ENCODE measurements at places on chromosomes 4 and X. TPM values are rescaled to one million over a fixed set of nuclear protein-coding genes. Genes with fewer than 3 reads are reported as not detected.

The LAP3 gene
- total RNA-seq, result 159 TPM

The SULT1B1 gene
- total RNA-seq, result 59.4 TPM

The MAGED1 gene
- 83.2 TPM for total RNA-seq

The ITIH6 gene
- not detected for total RNA-seq

The FGG gene
- total RNA-seq, result not detected

The DLG3 gene
- total RNA-seq, result 2.9 TPM

The FHDC1 gene
- total RNA-seq, result under 0.01 TPM

The PPID gene
- total RNA-seq, result 27.9 TPM

The PCYT1B gene
- total RNA-seq, result 0.32 TPM

Measured in epithelial cell of umbilical artery (primary cell).